ENCODE measurements at places on chromosomes 7 and 10. TPM values are rescaled to one million over a fixed set of nuclear protein-coding genes. Genes with fewer than 3 reads are reported as not detected.

The METTL27 gene
- total RNA-seq = 13.5 TPM

The NODAL gene
- 84.7 TPM for total RNA-seq

- no peaks in the 10 kb centered on the region for H3K36me3 ChIP-seq
- no peaks in the 10 kb centered on the region for H3K4me1 ChIP-seq
- no peak overlapping the region for H3K4me3 ChIP-seq
- H3K27ac ChIP-seq = no peak overlapping the region
- no peaks in the 10 kb centered on the region for H3K27me3 ChIP-seq
Measured at GRCh38 chr10:119279441-119279840, 72.1 kb downstream of the GRK5 start.

The ITPRID1 gene
- total RNA-seq = 1.2 TPM

DNA sequence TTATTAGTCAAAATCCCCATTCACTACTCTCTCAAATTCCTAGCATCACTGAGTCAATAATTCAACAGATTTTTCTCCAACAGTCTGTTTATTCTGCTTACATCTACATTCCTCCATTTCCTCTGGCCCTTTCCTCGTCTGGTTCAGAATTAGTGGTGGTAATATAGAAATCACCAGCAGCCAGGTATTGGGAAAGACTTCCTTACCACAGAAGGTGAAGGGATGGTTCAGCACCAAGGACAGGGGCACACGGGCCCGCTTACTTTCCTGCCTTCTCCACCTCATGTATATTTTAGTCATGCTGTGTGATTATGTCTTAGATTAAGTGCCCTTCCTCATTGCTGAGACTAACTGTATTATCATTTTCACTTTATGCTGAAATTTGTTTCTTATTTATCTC, 70.4 kb upstream of the APBB1IP start:
- H3K4me1 ChIP-seq = no peaks in the 10 kb centered on the region
- no peaks in the 10 kb centered on the region for H3K27me3 ChIP-seq
- no peaks in the 10 kb centered on the region for H3K36me3 ChIP-seq
- no peak overlapping the region for H3K27ac ChIP-seq

DNA sequence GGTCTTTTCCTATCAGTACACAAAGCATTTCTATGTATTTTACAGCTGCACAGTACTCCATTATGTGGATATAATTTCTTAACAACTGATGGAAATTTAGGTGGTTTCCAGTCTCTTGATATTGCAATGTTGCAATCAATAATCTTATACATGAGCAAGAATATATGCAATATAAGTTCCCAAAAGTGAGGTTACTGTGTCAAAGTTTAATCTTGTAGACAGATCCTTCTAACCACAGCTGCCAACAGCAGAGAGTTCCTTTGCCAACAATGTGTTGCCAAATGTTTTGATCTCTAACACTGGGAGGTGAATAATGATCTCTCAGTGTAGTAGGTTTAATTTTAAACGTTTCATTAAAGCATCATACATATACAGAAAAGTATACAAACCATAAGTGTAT, 54.5 kb downstream of the CUL2 start:
- H3K4me1 ChIP-seq = no peaks in the 10 kb centered on the region
- H3K27ac ChIP-seq = no peak overlapping the region
- H3K36me3 ChIP-seq = peaks cover 53% of the 10 kb centered on the region
- H3K4me3 ChIP-seq = no peak overlapping the region

DNA sequence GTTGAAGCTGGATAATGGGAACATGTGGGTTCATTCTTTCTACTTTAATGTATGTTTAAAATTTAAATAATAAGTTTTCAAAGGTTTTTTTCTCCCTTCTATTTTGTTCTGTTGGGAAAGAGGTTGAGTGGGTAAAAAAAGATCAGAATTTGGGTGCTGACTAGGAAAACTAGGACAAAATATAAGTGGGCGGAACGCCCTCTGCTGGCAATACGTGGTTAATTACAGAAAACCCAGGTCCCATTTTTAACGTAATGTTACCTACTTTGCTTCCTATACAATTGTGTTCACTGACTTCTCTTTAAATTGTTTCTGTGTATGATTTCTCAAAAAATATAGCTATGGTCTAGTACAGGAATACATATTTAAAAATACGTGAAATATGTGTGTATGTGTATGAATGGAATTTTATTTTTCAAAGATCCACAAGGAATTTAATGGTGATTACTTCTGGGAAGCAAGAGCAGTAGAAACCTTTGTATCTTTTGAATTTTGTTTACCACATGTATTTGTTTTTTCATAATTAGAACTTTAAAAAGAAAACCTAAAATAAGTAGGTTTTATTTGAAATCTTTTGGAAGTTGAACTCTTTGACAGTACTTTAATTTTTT, 8.7 kb downstream of the ECD start:
- H3K4me1 ChIP-seq = no peaks in the 10 kb centered on the region
- H3K27ac ChIP-seq = no peak overlapping the region
- peaks cover 37% of the 10 kb centered on the region for H3K36me3 ChIP-seq
- no peaks in the 10 kb centered on the region for H3K27me3 ChIP-seq

The HYAL4 gene
- not detected for total RNA-seq

DNA sequence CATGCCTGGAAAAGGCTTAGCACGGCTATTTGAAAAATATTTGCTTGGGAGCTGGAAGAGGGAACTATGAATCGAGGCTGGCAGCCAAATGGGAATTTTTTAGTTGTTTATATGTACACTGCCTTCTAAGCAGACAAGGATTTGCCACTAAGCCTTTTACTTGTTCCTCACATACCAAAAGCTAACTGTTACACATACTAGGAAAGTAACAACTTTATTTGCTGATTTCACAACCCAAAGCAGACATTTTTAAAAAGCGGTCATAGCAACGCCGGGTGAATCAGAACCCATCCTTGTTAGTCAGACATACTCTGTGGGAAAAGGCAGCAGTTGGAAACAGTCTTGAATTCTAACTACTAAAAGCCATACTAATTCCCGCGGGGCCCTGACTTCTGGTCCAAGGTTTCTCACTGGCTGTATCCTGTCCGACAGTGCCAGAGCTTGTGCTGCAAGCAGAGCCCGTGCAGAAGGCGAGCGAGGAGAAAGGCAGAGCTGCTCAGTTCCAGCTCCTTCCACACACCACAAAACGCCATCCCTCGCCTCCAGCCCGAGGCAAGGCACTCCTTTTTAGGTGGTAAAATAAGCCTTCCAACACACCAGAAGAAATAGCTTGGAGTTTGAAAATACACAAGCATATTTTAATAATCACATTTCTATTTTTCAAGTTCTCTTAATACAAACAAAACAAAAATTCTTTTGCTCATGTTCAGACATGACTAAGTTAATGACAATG, 89.2 kb downstream of the RNF216 start:
- no peak overlapping the region for H3K27ac ChIP-seq
- DNase-seq = no peak
- no peaks in the 10 kb centered on the region for H3K27me3 ChIP-seq
- H3K36me3 ChIP-seq = peaks cover 4% of the 10 kb centered on the region
- no peaks in the 10 kb centered on the region for H3K4me1 ChIP-seq
- no peak overlapping the region for H3K4me3 ChIP-seq

The UNCX gene
- total RNA-seq = not detected

DNA sequence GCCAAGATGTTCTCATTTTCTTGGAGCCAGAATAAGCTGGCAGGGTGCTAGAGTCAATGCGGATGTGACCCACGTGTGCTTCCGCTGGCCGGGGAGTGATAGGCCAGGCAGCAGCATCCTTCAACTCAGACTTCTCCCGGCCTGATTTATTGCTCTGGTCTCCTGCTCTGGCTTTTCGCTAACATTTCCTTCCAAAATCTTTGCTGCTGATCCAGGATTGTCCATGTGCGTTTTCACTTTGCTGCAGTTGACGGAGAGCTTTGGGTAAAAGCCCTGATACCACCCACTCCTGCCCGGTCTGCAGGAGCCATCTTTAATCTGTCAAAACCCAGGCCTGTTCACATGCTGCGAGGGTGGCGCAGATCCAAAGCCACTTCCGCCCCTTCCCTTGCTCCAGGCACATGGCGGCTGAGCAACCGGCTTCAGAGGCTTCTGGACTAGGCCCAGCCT, 106.8 kb downstream of the CYP26A1 start:
- H3K4me1 ChIP-seq = no peaks in the 10 kb centered on the region
- H3K27ac ChIP-seq = no peak overlapping the region
- DNase-seq = no peak
- no peaks in the 10 kb centered on the region for H3K36me3 ChIP-seq
- no peak overlapping the region for H3K4me3 ChIP-seq

- peak overlapping the region; percentile 31 for H3K27ac ChIP-seq
- no peaks in the 10 kb centered on the region for H3K27me3 ChIP-seq
- no peaks in the 10 kb centered on the region for H3K4me1 ChIP-seq
- DNase-seq = peak; percentile 57
- peak overlapping the region; percentile 78 for H3K4me3 ChIP-seq
Measured at GRCh38 chr7:92695308-92696261, 105.4 kb upstream of the FAM133B start.

DNA sequence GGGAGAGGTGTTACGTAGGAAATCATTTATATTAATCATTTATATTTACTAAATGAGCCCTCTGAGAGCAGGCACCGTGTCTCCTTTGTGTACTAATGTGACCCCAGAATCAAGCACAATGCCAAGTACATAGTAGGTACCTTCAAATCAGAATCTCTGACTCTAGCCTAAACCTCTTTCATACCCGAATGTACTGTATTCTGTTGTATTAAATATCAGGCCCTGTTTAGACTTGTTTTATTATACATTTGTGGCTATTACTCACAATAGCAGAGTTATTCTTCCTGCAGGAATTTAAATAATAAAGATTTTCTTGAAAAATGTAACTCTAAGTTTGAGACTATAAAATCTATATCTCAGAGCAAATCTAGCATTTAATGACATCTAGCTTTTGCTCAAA, 297.3 kb downstream of the EXOC4 start:
- no peak overlapping the region for H3K27ac ChIP-seq
- no peaks in the 10 kb centered on the region for H3K27me3 ChIP-seq
- H3K4me1 ChIP-seq = peaks cover 2% of the 10 kb centered on the region
- no peak overlapping the region for H3K4me3 ChIP-seq

DNA sequence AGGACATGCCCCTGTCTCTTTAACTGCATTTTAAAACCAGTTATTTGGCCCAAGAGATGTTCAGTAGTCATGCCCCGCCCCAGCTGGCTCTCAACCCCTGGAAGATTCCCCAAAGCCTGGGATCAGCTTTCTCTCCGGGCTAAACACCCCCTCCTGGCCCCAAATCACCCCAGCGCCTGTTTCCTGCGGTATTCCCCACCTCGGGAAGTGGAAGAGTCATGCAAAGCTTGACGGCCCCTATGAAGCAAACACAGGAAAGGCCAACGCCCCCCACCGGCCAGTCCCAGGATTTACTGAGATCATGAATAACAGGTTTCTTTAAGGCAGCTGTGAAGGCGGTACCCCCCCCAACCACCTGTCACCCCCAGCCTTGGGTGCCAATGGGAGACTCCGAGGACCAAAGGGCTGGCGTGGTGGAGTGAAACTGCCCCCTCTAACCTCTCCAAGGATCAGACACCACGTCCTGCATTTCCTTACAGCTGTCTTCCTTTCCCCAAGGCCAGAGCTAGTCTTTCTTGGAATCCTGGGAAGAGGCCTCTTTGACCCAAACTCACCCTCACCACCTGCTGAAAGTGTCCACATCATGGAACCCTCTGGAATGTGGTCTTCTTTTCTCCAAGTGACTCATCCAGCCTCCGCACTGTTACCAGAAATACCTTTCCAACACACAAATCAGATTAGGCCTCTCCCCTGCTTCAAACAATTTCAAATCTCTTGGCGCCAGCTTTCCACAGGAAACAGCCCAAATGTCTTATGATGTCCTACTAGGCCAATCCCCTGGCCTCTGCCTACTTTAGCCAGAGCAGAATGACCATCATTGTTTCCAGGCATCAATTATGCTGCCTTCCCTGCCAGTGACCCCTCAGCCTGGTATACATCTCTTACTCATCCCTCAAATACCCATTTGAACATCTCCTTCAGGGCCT, 301.5 kb downstream of the ZEB1 start:
- 0 out of 2 replicates have a peak, but pooled peaks cover 3% of the 10 kb centered on the region for H3K4me1 ChIP-seq
- H3K4me3 ChIP-seq = no peak overlapping the region
- H3K36me3 ChIP-seq = peaks cover 2% of the 10 kb centered on the region

The SLC26A5 gene
- total RNA-seq = 0.11 TPM

- peak; percentile 30 for DNase-seq
- no peaks in the 10 kb centered on the region for H3K36me3 ChIP-seq
- H3K27ac ChIP-seq = no peak overlapping the region
- H3K4me1 ChIP-seq = no peaks in the 10 kb centered on the region
Measured at GRCh38 chr7:143975617-143976016, 21.0 kb downstream of the OR2F1 start.

- H3K36me3 ChIP-seq = no peaks in the 10 kb centered on the region
- no peak for DNase-seq
- H3K4me1 ChIP-seq = no peaks in the 10 kb centered on the region
- no peak overlapping the region for H3K27ac ChIP-seq
- peaks cover 7% of the 10 kb centered on the region for H3K27me3 ChIP-seq
- H3K4me3 ChIP-seq = no peak overlapping the region
Measured at GRCh38 chr7:31857172-31857571, 170.2 kb downstream of the PPP1R17 start.

DNA sequence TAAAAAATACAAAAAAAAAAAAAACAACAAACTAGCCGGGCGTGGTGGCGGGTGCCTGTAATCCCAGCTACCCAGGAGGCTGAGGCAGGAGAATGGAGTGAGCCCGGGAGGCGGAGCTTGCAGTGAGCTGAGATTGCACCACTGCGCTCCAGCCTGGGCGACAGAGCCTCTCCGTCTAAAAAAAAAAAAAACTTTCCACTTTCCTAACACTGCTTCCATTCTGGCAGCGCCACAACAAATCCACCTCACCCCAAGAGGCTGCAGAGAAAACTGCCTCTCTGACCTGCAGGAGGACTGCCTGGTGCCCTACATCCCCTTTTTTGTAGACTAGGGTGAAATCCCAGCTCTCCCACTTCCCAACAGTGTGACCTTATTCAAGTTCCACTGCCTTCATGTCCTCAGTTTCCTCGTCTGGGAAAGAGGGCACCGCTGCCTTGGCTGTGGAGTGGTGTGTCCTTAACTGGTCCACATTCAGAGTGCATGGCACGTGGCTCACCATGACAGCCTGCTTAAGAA, 2.6 kb upstream of the MBL2 start:
- no peak overlapping the region for H3K4me3 ChIP-seq
- no peaks in the 10 kb centered on the region for H3K36me3 ChIP-seq
- no peak overlapping the region for H3K27ac ChIP-seq
- no peaks in the 10 kb centered on the region for H3K4me1 ChIP-seq
- no peaks in the 10 kb centered on the region for H3K27me3 ChIP-seq

GRCh38 chr10:76205361-76205760, 773.9 kb downstream of the LRMDA start:
- H3K4me3 ChIP-seq = no peak overlapping the region
- no peaks in the 10 kb centered on the region for H3K4me1 ChIP-seq
- no peak overlapping the region for H3K27ac ChIP-seq
- peaks cover 4% of the 10 kb centered on the region for H3K36me3 ChIP-seq
- DNase-seq = no peak

The ADO gene
- total RNA-seq = 31.6 TPM

- H3K27me3 ChIP-seq = no peaks in the 10 kb centered on the region
- peaks cover 3% of the 10 kb centered on the region for H3K4me1 ChIP-seq
- H3K4me3 ChIP-seq = no peak overlapping the region
- H3K27ac ChIP-seq = no peak overlapping the region
- DNase-seq = no peak
Measured at GRCh38 chr10:112970021-112970420, 20.0 kb downstream of the TCF7L2 start.

GRCh38 chr7:87129332-87129731, 22.9 kb upstream of the DMTF1 start:
- H3K4me3 ChIP-seq = peak overlapping the region; percentile 63
- H3K36me3 ChIP-seq = no peaks in the 10 kb centered on the region
- H3K27ac ChIP-seq = peak overlapping the region; percentile 9
- no peaks in the 10 kb centered on the region for H3K27me3 ChIP-seq
- DNase-seq = no peak

The ARHGAP21 gene
- total RNA-seq = 49.5 TPM

The SAMD9 gene
- total RNA-seq = 0.07 TPM

The WAPL gene
- 61.4 TPM for total RNA-seq

GRCh38 chr7:79452495-79453265, 787 bp downstream of the MAGI2 start:
- no peaks in the 10 kb centered on the region for H3K36me3 ChIP-seq
- DNase-seq = peak; percentile 36
- H3K4me3 ChIP-seq = peak overlapping the region; percentile 95
- no peak overlapping the region for H3K27ac ChIP-seq
- H3K27me3 ChIP-seq = peaks cover 16% of the 10 kb centered on the region

The WDR86 gene
- 8.1 TPM for total RNA-seq
